Astrocyte of the spinal cord (primary cell): ENCODE measurements at places on chromosomes 2 and 18.
A peak's percentile ranks its signal among the peaks of the same experiment; 100 is the strongest.

- DNase-seq: no peak
These were observed 257.5 kb upstream of the REG3G start for GRCh38 chr2:78768016-78768415.

GRCh38 chr2:121748202-121748601, 7.2 kb upstream of the TSN start:
- DNase-seq: peak; percentile 42

DNA sequence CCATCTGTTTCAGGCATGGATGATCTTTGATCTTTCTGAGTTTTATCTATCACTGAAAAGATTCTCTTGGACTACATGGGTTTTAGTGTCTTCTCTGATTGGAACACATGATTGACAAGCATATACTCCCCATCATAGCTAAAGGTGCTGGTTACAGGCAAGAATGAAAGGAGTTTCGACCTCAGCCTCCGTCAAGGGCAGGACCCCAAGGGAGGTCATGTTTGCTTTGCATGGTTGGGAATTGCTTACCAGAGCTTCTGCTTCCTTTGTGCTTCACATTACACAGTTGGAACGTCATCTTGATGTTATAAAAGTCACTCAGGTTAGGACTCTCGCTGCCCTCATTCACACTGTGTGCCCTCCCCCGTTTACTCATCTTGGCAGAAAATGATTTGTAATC, 287.7 kb downstream of the PIK3C3 start:
- DNase-seq: no peak

GRCh38 chr2:150282357-150282756, 205.1 kb downstream of the RND3 start:
- DNase-seq: no peak
